ENCODE measurements at places on chromosomes 16 and 17.

GRCh38 chr17:30554839-30555751, 77.9 kb downstream of the GOSR1 start:
- DNase-seq: no peak

DNA sequence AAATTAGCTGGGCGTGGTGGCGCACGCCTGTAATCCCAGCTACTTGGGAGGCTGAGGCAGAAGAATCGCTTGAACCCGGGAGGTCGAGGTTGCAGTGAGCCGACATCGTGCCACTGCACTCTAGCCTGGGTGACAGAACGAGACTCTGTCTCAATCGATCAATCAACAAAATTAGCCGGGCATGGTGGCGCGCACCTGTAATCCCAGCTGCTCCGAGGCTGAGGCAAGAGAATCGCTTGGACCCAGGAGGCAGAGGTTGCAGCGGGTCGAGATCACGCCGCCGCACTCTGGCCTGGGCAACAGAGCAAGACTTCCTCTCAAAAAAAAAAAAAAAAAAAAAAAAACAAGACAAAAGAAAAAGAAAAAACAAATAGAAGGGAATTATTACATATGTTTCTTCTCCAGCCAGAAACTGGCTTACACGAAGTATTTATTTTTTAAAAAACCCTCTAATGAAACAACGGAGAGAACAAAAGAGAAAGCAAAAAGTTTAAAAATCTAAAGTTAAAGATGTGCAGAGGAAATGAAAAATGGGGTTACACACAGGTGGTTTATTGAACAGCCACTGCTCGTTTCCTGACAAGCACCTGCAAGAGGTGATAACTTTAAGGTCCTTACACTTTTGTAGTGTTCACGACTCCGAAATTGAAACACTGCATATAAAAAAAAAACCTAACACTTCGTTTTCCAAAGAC, 1.4 kb downstream of the SYNRG start:
- no peak for DNase-seq

DNA sequence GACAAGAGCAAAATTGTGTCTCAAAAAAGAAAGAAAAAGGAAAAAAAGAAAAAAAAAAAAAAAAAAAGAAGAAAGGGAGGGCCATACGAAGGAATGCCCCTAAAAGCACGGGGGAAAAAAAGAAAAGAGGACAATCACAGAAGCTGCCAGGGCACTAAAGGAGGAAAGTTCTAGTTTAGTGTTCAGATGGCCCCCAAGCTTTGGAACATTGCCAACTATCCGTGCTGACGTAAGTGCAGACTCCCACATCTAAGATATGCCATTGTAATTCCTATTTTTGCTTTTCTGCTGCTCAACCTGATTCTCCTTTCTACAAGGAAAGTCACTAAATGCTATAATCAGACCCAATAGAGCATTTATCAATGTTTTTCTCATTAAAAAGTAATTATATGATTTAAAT, 842.1 kb downstream of the KCNJ2 start:
- no peak for DNase-seq

DNA sequence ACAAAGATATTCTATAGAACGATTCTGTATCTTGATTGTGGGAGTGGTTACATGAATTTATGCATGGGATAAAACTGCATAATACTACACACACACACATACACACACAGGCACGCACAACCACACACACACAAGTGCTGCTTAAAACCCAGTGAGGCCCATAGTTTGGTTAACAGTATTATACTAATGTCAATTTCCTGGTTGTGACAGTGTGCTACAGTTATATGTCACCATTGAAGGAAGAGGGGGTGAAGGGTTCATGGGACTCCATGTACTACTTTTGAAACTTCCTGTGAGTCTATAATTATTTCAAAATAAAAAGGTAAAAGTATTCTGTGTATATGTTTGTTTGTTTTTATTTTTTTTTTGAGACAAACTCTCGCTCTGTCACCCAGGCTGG, 8.1 kb downstream of the ZC3H7A start:
- DNase-seq: no peak

GRCh38 chr16:68346892-68347480, 36.2 kb downstream of the PRMT7 start:
- DNase-seq: no peak

GRCh38 chr16:68445458-68445857, 2.9 kb downstream of the SMPD3 start:
- no peak for DNase-seq

Data from glomerular endothelial cell (primary cell).